ENCODE measurements at places on chromosomes 4 and X.

DNA sequence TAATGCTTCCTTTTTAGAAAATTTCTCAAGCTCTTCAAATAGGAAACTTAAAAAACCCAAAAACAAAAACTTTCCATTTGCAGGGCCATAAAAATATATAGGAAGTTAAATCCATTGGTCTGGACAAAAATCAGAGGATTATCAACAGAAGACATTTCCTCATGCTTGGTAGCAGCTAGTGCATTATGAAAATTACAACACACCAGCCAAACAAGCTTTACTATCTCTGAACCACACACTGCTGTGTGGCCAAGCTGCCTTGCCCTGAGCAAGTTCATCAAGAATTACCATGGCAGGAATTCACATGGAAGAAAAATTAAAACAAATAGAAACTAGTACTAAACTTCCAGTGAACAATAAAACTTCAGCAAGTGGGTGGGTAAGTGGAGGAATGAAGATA is 3.6 kb downstream of the USP46 start:
- DNase-seq = no peak

DNA sequence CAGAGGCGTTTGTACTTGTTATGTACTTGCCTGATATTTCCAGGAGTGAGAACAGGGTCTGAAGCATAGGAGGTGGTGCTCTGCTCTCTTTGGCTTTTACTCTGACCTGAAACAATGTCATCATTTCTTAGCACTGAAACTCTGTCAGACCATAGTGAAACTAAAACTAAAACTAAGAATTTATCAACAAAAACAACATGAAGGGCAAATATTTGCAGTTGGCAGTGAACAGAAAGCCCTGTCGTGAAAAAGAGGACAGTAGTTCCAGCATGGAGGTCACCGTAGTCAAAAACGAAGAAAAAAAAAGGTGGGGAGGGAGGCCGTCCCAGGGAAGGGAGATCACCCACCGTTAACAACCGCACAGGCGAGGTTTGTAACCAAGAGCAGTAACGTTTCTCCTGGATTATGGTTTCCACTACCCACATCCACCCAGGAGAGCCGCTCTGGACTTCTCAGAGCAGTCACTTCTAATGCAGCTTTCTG is 97.5 kb downstream of the ANK2 start:
- DNase-seq = no peak

GRCh38 chr4:99790796-99791617 is 25.6 kb upstream of the DAPP1 start:
- no peak for DNase-seq

GRCh38 chr4:123017636-123018395 is 95.4 kb upstream of the NUDT6 start:
- no peak for DNase-seq

DNA sequence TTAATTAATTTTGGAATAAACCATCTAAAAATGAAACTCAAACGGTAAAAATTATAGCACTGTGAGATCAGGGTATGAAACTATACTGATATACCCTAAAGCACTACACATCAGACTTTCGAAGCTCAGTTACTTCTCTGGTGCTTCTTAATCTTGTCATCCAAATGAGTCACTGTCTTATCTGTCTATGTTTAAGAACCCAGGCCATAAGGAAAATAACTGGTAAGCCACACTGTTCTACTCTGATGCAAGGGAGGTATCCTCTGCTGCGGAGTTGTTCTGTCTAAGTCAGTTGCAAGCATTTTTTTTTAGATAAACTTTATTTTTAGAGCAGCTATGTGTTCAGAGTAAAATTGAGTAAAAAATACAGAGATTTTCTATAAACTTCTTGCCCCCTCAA is 830.8 kb upstream of the POU3F4 start:
- no peak for DNase-seq

GRCh38 chr4:6134612-6135220 is 65.6 kb downstream of the JAKMIP1 start:
- peak; percentile 75 for DNase-seq

GRCh38 chr4:158302076-158302866 is 92.0 kb downstream of the TMEM144 start:
- DNase-seq = no peak

DNA sequence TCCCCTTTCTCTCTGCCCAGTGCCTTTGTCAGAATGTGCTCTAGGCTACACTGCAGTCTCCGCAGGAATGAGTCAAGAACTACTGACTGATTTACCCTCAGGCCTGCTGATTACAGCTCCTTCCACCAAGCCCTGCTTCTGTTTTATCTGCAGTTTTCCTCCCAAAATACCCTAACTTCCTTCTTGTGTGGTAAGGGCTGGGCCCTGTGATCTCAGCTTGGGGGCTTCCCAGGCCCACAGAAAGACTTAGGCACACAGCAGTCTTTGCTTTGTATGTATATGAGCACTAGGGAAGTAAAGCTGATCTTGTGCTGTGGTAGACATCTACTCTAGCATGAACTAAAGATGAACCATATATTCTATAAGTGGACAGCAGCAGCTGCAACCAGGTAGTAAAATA is 18.8 kb downstream of the PAK3 start:
- DNase-seq = no peak

DNA sequence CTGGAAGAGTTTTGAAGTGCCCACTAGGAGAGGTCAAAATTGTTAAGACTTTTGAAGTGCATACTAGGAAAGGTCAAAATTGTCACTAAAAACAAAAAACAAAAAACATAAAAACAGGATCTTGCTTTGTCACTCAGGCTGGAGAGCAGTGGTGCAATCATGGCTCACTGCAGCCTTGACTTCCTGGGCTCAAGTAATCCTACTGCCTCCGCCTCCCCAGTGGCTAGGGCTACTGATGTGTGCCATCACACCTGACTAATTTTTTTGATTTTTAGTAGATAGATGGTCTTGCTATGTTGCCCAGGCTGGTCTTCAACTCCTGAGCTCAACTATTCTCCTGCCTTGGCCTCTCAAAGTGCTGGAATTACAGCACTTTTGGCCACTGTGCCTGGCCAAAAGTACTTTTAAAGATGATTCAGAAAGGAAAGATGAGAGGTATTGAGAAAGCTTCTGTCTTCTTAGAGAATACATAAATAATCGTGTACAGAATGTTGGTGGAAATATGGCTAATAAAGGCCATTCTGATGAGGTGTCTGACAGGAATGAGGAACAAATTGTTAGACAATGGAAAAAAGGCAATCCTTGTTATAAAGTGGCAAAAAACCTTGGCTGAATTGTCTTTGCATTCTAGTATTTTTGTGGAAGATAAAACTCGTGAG is 43.3 kb upstream of the STX18 start:
- DNase-seq = no peak

DNA sequence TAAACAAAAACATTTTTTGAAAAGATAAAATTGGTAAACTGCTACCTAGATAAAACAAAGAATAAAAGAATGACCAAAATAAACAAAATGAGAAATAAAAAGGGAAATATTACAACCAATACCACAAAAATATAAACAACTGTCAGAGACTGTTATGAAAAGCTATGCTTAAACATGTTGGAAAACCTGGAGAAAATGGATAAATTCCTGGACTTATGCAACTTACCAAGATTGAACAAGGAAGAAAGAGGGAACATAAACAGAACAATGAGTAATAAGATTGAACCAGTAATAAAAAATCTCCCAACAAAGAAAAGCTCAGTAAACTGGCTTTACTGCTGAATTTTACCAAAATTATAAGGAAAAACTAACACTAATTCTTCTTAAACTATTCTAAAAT is 518.7 kb downstream of the GRXCR1 start:
- DNase-seq = no peak

- DNase-seq = no peak
Observed at GRCh38 chr4:7713757-7714156, 225.9 kb downstream of the AFAP1 start.

GRCh38 chr4:79175716-79176115 is 150.1 kb downstream of the NAA11 start:
- DNase-seq = no peak

DNA sequence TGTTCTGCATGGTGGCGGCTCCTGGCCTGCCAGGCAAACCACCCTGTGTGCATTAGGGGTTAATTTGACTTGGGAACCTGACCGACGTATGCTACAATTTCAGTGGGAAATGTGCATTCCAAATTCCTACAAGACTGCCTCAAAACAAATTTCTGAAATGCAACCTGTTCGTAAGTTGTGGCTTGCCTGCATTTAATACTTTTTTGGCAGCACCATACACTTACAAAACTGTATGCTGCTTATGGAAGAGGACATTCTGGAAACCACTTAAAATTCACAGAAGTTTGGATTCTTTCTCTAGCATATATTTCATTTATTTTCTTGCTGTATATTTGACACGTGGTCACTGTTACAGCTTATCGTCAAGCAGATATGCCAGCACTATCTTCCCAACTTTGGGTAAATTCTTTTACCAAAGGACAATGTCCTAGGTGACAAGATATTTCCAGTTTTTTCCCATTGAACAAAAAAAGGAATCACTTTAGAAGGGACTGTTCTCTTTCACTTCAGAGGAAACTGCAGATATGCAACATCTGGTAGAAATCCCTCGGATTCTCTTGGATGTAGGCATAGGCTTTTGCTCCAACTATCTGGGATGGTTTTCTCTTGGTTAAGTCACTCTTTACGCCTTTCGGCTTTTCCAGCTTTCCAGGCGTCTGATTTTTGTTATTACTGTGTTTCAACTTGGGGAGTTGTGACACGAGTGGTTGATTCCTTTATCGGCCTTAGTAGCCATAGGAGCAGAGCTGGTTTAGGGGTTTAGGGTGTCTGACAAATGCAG is 9.7 kb upstream of the TENM3 start:
- DNase-seq = no peak

GRCh38 chrX:68710870-68711576 is 63.6 kb downstream of the STARD8 start:
- no peak for DNase-seq

- no peak for DNase-seq
Observed at GRCh38 chr4:141587897-141588296, 48.5 kb upstream of the IL15 start.

DNA sequence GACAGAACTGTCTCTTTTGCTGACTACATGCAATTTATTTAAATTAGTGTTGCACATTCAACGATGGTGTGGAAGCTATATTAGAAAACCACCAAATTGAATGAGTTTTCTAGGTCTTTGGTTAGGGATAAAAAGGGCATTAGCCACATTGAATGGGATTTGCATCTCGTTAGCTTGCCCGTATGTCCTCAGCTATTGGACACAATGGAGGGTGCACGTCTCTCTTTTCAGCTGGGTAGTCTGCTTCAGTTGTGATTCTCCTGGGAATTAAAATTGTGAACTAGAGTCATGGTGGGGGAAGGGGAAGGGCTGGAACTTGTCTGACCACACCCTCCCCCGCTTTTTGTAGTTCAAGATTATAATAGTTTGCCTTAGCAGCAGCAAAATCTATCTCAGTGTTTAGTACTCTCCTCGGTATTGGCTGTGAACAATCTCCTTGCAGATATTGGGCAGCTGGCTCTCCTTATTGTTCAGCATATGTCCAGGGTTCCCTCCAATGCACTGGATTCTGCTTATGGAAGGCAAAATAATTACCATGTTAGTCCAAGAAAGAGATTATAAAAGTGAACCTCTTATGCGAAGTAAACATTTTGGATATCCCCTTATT is 23.3 kb downstream of the TRIM2 start:
- DNase-seq = no peak

DNA sequence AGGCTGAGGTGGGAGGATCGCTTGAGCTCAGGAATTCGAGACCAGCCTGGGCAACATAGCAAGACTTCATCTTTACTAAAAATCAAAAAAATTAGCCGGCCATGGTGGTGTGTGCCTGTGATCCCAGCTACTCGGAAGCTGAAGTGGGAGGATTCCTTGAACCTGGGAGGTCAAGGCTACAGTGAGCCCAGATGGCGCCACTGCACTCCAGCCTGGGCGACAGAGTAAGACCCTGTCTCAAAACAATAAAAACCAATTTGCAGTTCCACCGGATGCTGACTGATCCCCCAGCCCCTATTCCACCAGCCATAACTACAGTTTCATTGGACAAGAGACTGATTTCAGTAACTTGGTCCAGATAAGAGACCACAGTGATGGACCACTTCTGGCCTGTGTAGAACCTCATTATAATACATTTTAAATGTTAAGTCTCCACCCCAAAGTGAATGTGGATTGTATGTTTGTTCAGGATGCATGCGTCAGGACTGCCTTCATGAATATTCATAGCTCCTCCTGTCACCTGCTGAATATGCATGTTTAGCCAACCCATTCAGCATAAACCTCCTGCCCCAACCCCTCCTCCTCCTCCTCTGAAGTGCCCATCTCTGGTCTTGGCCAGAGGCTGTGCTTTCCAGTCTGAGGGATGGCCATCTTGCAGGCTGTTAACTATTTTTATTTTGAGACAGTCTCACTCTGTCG is 2.3 kb upstream of the SLBP start:
- no peak for DNase-seq

- no peak for DNase-seq
Observed at GRCh38 chr4:2893772-2894171, 50.1 kb downstream of the ADD1 start.

DNA sequence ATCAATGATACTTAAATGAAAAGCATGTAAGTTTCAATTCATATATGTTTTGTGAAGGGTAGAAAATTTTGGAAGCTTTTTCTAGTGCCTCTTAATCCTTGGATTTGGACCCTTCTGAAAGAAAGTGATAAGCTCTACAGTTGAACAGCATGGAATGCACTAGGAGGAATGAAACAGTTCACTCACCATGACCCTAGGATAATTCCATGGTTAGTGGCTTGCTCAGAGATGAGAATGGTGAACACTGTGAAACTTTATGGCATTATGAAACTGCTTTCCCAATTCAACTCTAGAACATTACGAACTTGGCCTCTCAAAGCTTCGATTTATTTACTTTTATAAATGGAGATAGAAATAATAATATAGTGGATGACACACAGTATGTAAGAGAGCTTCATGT is 88.9 kb upstream of the FAT4 start:
- DNase-seq = no peak

GRCh38 chr4:76809594-76810305 is 88.2 kb downstream of the SOWAHB start:
- no peak for DNase-seq

GRCh38 chrX:9071031-9071650 is 37.2 kb upstream of the FAM9B start:
- DNase-seq = no peak

DNA sequence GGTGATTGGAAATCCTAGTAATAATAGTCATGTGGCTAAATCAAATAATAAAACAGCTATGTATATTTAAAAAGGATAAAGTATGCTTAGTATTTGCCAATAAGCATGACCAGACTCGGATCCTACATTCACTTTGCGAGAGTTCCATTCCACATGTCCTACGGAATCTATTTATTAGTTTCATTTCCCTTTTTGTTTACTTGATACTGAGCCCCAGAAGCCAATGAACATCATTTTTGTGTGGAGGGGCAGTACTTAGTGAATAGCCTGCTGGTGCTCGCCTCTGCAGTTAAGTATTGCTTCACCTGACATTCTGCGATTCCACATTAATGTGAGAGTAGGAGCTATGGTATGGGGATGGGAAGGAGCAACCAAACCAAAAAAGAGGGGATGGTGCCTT is 58.5 kb upstream of the NAP1L5 start:
- DNase-seq = no peak

GRCh38 chrX:23888887-23889501 is 18.7 kb downstream of the APOO start:
- no peak for DNase-seq
